Uterus (tissue), 4 donors: ENCODE measurements at places on chromosomes 1 and 21. TPM values are rescaled to one million over a fixed set of nuclear protein-coding genes. Genes with fewer than 3 reads are reported as not detected.

The CHRNB2 gene
- total RNA-seq: not detected

The ZNF593OS gene
- not detected for total RNA-seq

The IFI44 gene
- 40.7 TPM for total RNA-seq

The ALPL gene
- total RNA-seq: 3.8 TPM

The CLCNKB gene
- 1.2 TPM for total RNA-seq

The NPR1 gene
- total RNA-seq: 34.1 TPM

The DPH2 gene
- 8.8 TPM for total RNA-seq

The MIGA1 gene
- 13.8 TPM for total RNA-seq

- no peak for DNase-seq
Observed at GRCh38 chr1:118788463-118788862, 199.7 kb downstream of the TBX15 start.

GRCh38 chr21:27026501-27026900, 59.6 kb upstream of the ADAMTS5 start:
- no peak for DNase-seq

DNA sequence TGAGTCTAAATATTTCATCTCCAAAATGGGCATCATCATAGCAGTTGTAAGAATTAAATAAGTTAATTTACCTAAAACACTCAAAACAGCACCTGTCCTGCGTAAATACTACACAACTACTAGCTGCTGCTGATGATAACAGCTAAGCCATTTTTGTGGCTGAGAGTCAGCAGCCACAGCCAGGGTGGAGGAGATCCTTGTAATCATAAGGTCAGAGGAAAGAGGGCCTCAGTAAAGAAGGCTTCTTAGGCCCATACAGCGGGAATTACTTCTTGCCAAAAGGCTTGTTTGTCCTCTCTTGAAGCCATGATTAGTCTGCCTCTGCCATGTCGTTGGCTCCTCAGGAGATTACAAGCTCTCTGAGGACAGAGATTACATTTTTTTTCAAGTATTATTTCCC, 245.0 kb downstream of the FGGY start:
- no peak for DNase-seq

DNA sequence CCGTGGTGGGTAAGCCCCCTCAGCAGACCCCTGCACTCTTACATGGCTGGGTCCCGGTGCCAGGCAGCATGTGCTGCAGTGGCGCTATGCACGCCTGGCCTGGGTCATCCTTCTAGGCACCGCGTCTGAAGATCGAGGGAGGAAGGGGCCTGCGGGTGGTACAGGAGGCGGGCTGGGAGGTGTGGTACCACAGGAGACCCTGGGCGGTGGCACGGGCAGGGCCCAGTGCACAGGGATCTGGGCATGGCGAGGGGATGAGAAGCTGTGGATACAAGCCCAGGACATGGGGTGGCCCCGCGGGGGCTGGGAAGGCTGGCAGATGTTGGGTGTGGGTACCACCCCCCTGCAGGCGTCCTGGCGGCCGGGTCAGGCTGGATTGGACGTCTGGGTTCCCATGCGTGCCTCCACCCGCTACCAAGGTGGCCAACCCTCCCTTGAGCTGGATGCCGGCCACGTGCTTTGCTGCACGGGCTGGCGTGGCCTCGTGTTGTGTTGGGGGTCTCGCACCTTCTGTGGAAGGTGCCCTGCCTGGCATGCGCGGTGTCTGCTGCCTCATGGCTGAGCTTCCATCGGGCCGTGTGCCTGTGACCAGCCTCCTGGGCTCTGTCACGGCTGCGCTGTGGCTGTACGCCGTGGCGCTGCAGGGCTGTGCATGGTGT, 19.7 kb downstream of the CFAP410 start:
- DNase-seq: no peak

GRCh38 chr1:100556925-100557605, 19.1 kb downstream of the GPR88 start:
- no peak for DNase-seq

- DNase-seq: no peak
Observed at GRCh38 chr1:114718661-114719423, 2.3 kb upstream of the NRAS start.

GRCh38 chr1:26361605-26362122, 7.7 kb upstream of the CRYBG2 start:
- no peak for DNase-seq

GRCh38 chr1:225137976-225138375, 208.5 kb downstream of the DNAH14 start:
- no peak for DNase-seq

DNA sequence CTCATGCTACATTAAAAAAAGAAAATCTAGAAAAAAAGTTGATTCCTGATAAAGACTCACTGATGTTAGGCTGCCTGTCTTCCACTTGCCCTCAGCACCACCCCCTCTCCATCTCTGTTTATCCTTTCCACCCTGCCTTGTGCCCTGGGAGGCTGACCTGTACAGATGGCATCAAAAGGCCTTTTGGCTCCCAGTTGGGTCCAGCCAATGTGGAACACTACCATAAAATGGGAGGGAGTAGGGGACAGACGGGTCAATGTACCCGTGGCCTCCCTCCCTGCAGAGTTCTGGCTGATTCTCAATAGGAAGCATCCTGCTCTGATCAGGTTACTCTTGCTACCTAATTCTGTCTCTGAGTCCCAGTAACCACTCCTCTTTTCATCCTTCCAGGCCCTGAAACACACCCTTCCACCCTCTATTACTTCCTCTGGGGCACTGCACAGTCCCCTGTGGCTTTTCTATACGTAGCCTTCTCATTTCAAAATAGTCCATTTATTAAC, 300.0 kb downstream of the HHIPL2 start:
- no peak for DNase-seq

DNA sequence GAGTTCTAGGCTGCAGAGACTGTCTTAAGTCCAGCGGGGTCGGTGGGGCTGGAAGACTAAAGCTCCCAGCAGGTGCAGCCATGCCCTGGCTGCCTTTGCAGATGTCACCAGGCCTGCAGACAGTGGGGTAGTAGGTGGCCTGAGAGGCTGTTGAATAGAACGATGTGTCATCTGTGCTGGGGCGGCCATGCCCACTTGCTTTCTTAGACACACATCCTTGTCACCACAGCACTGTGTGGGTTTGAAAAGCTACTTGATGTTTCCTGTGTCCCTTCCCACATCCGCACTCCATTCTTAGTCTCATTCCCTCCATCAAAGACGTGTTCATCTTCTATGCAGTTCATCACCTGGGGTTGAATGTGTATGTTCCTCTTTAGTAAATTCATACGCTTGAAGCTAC, 184.5 kb upstream of the TMEM51 start:
- no peak for DNase-seq

DNA sequence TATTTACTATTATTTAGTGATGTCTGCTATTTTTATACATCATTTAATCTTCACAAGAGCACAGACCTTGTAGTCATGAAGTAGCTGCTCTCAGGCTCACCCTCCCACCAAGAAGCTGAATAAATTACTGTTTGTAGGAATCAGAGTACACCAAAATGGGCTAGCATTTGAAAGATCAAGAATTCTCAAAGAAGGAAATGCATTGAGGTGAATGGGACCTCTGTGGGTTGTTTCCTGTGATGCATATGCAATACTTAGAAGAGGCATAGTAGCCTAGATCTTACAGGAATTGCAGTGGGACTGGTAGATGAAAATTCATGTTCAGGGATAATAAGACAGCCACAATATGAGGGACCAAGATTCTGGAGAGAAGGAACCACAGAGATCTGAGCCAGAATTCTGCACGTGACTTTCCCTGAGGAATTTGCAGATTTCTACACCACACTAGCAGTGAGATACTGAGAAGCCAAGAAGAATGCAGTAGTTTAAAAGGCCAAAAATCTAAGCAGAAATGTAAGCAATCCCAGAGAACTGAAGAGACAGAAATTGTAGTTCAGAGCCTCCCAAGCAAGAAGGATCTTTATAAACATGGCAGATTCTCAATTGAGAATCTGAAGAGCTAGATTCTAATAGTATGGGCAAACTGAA, 307.0 kb downstream of the ST6GALNAC3 start:
- no peak for DNase-seq

DNA sequence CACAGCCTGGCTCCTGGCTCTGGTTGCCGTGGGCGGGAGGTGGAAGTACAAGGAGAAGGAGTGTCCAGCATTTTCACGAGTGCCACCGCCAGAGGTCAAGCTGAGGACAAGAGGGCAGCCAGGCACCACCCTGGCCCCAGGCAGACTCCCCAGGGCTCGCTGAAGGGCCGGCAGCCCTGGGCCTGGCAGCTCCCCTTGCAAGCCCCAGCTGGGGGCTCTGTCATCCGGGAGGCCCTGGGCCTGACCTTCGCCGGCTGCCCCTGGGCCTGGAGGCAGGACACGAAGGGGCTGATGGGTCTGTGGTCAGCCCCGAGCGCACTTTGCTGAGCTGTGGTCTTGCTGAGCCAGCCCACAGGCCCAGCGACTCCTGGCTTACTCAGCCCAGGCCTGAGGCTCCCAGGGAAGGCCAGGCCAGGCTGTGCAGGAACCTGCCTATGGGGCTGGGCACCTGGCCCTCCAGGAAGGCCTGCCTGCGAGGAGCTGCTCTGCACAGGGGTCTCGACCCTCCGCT, 74.8 kb downstream of the MORN1 start:
- no peak for DNase-seq

DNA sequence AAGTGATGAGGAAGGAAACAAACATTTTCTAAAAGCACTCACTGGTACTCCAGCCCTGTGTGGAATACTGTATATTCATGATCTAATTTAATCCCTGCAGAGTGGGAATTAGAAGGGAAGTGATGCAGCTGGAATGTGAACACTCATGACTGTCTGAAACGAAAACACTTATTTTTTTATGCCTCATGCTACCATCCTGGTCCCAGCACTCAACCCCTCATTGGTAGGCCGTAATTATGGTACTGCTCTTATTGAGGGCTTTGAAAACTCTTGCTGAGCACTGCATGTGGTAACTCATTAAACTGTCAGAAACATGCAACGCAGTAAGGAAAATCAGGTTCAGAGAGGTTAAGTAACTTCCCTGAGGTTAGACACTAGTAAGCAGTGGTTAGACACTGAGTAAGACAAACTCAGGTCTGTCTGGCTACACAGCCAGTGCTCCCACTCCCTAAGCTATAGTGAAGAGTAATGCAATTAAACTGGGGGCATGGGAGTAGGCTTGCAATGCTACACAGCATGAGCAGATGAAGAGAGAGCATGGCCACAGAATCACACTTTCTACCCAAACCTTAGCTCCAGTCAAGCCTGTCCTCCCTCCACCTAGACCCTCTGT, 17.3 kb upstream of the TNFSF4 start:
- no peak for DNase-seq

GRCh38 chr1:9835758-9836631, 12.2 kb upstream of the CLSTN1 start:
- DNase-seq: peak; percentile 60

DNA sequence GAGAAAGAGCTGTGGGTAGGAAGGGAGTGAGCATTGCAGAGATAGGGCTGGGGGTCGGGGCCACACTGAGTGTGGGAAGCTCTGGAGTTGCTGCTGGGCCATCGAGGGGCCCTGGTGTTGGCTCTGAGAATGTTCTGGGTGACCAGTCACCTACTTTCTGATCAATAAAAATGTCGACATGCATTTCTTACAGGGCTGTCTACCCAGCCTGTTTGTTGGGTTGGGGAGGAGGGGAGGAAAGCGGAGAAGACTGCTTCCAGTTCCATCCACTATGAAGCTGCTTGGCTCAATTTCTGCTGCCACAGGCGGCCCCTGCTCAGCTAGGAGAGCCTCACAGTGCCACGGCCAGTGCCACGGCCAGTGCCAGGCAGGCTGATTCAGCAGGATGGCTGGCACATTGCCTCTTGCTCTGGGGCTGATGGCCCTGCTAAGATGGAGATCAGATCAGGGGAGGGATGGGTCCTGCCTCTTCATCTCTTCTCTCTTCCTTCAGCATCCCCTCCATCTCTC, 3.0 kb upstream of the PADI3 start:
- no peak for DNase-seq

GRCh38 chr21:43919871-43920801, 55.1 kb downstream of the AGPAT3 start:
- no peak for DNase-seq

GRCh38 chr1:100187912-100188311, 9.9 kb upstream of the LRRC39 start:
- DNase-seq: peak; percentile 36

- DNase-seq: peak; percentile 55
Observed at GRCh38 chr1:67685558-67686266, 711 bp downstream of the GADD45A start.

DNA sequence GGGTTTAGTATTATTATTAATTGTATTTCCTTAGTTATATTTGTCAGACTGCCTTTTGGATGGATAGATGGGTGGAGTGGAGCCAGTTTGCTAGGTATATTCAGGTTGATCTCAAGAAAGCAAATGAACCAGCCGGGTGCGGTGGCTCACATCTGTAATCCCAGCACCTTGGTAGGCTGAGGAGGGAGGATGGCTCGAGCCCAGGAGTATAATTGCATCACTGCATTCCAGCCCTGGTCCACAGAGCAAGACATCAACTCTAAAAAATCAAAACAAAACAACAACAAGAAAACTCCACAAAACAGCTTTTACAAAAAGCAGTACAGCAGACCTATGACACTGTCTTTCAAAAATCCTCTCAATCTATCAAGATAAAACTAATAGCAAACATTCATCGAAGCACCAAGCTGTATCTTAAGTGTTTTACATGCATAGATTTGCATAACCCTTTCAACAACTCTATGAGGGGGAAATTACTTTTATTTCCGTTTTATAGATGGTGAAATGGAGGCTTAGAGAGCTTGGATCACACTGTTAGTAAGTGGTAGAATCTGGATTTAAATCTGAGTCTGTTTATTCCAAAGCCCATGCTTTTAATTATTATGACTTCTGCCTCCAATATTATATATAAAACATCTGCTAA, 25.5 kb downstream of the KMO start:
- no peak for DNase-seq

DNA sequence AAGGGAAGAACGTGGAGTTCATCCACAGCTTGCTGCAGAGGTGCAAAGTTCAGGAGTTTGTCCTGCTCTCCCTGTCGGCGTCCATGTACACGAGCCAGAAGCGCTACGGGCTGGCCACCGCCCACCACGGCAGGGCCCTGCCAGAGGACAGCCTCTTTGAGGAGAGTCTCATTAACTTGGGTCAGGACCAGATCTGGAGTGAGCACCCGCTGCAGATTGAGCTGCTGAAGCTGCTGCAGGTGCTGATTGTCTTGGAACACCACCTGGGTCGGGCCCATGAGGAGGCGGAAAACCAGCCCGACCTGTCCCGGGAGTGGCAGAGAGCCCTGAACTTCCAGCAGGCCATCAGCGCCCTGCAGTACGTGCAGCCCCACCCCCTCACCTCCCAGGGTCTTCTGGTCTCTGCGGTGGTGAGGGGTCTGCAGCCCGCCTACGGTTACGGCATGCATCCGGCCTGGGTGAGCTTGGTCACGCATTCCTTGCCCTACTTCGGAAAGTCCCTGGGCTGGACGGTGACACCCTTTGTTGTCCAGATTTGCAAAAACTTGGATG, 73.8 kb upstream of the MORC3 start:
- no peak for DNase-seq

DNA sequence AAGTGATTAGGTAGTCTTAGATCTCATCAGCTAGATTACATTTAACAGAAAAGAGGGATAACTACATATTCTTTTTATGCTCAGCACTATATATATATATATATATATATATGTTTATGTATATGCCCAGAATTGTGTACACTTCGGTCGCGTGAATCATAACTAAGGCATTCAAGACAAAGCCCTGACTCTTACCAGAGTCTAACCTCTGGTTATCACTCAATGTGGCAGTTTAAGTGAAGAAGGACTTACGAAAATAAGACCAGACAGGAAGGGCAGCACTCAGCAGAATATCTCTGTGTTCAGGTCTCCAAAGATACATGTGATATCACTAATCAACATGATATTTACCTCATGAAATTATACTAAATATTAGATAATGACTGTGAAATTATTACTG, 1326.7 kb downstream of the MRPL39 start:
- no peak for DNase-seq

- no peak for DNase-seq
Observed at GRCh38 chr21:43814215-43815106, 25.1 kb downstream of the RRP1 start.

GRCh38 chr1:160880216-160880615, 4.8 kb downstream of the ITLN1 start:
- no peak for DNase-seq
